Central memory CD8-positive, alpha-beta T cell (primary cell): ENCODE measurements at places on chromosomes 12 and 14.

GRCh38 chr12:50725011-50725942, 38.6 kb upstream of the ATF1 start:
- DNase-seq = no peak
- no peaks in the 10 kb centered on the region for H3K27me3 ChIP-seq
- H3K36me3 ChIP-seq = peaks cover 57% of the 10 kb centered on the region

DNA sequence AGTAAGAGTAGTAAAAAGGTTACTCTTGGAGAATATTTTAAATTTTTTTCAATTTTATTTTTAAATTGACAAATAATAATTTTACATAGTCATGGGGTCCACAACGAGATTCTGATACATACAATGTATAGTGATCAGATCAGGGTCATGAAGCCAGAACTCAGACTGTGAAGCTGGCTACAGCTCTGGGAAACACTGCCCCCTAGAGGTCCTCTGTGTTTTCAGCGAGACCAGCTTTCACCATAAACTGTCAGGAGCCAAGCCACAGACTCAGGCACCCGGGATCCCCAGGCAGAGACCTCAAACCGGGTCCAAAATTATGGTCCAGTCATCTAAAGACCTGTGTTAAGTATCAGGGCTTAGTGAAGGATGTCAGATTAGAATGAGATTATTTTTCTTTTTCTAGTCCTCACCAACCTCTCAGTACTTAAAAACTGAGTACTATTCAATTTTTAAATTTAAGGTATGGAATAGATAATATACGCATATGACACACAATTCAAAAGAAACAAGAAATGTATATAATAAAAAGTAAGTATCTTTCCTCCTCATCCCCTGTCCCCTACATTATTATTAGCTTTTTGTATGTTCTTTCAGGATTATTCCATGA, 397.1 kb downstream of the MDGA2 start:
- no peak overlapping the region for H3K27ac ChIP-seq
- H3K4me3 ChIP-seq = no peak overlapping the region
- H3K27me3 ChIP-seq = no peaks in the 10 kb centered on the region
- no peaks in the 10 kb centered on the region for H3K36me3 ChIP-seq

GRCh38 chr14:64080452-64080851, 213.7 kb downstream of the ESR2 start:
- H3K4me3 ChIP-seq = no peak overlapping the region
- no peaks in the 10 kb centered on the region for H3K27me3 ChIP-seq
- H3K4me1 ChIP-seq = no peaks in the 10 kb centered on the region
- no peak for DNase-seq

DNA sequence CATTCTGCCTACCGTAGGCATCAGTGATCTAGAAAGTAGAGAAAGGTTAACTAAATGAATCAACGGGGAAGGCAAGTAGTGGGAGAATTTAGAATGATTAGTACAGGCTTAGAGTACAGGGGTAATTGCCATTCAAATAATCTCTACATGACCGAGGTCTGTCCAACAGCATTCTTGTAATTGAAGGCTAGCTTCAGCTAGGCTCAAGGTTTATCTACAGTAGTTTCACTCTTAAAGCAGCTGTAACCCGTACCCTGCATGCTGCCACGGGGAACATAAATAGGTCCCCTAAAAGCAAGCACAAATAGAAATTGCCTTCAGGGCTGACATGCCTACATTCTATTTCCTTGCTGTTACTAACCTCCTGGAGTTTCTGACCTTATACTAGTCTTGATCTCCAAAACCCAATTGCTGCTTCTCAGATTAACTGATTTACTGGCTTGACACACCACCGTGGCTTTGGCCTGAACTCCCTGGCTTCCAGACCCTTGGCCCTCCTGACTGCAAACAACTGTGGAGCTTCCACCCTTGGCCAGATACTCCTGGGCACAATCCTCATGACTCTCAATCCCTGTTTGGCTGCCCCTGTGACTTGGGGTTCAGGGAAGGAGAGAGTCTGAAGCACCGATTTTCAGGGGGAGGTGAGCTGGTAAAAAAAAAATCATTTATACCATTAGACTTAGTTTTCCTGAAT, 242.1 kb upstream of the FOXN3 start:
- H3K4me3 ChIP-seq = no peak overlapping the region
- no peaks in the 10 kb centered on the region for H3K4me1 ChIP-seq
- H3K27ac ChIP-seq = no peak overlapping the region
- DNase-seq = no peak
- no peaks in the 10 kb centered on the region for H3K27me3 ChIP-seq
- no peaks in the 10 kb centered on the region for H3K36me3 ChIP-seq

GRCh38 chr12:111192647-111193046, 176.2 kb downstream of the PHETA1 start:
- no peaks in the 10 kb centered on the region for H3K4me1 ChIP-seq
- peaks cover 91% of the 10 kb centered on the region for H3K27me3 ChIP-seq
- no peak overlapping the region for H3K4me3 ChIP-seq

DNA sequence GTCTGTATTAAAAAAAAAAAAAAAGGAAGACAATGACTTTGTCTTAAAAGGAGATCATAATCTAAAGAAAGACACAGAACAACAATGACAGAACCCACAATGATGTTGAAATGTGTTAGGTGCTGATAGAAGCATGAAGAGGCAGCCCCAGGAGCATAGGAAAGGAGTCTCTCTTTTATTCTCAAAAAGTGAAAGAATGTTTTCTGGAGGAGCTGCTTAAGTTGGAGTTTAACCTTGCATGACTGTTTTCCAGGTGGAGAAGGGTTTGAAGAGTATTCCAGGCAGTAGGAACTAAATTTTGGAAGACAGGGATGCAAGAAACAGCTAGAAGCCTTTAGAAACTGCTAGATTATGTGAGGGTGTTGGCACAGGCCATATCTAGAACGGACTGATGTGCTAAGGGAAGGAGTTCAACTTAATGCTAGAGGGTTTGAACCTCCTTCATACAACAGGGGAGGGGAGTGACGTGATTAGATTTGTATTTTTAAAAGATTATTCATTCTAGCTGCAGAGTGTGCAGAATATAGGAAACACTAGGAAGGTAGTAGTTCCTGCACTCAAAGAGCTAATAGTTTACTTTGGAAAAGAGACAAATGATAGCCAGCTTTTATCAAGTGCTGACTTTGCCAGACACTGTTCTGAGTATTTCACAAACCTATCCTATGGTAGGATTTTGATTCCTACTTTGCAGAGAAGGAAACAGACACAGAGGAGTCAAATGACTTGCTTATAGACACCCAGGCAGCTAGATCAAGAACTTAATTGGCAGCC, 4.6 kb upstream of the RPL6 start:
- H3K36me3 ChIP-seq = peaks cover 13% of the 10 kb centered on the region
- peaks cover 14% of the 10 kb centered on the region for H3K4me1 ChIP-seq
- DNase-seq = no peak
- H3K27ac ChIP-seq = no peak overlapping the region
- H3K4me3 ChIP-seq = no peak overlapping the region
- no peaks in the 10 kb centered on the region for H3K27me3 ChIP-seq

DNA sequence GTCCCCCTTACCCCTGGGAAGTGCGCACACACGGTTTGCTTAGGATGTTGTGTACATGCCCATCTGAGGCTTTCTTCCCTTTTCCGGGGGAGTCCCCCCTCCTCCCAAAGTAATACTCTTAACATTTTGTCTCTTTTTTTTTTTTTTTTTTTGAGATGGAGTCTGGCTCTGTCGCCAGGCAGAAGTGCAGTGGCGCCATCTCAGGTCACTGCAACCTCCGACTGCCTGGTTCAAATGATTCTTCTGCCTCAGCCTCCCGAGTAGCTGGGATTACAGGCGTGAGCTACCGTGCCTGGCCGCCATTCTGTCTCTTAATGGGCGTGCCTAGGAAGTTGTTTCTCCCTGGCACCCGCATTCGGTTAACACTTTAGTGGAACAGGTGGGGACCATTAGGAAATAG, 4.5 kb upstream of the GMFB start:
- peaks cover 10% of the 10 kb centered on the region for H3K4me1 ChIP-seq
- peaks cover 8% of the 10 kb centered on the region for H3K27me3 ChIP-seq
- DNase-seq = no peak
- H3K27ac ChIP-seq = no peak overlapping the region
- peaks cover 10% of the 10 kb centered on the region for H3K36me3 ChIP-seq
- no peak overlapping the region for H3K4me3 ChIP-seq

DNA sequence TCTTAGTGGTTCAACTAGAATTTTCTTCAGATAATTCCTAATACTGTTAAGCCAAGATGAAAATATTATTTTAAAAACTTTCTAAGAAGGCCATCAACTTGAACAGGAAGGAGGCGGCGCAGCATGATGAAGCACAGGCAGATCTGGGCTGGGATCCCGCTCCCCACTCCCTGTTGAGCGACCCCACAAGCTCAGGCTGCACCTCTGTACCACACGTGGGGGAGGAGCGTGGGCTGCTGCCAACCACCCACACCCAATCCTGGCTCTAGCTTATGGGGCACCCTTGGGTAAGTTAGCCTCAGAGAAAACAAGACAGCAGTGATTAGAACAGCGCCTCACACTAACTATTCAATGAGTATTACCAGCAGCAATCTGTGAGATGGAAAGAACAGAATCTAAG, 6.0 kb downstream of the MTERF2 start:
- no peak overlapping the region for H3K4me3 ChIP-seq
- H3K27ac ChIP-seq = no peak overlapping the region
- H3K4me1 ChIP-seq = peaks cover 26% of the 10 kb centered on the region
- H3K36me3 ChIP-seq = peaks cover 4% of the 10 kb centered on the region
- DNase-seq = no peak

DNA sequence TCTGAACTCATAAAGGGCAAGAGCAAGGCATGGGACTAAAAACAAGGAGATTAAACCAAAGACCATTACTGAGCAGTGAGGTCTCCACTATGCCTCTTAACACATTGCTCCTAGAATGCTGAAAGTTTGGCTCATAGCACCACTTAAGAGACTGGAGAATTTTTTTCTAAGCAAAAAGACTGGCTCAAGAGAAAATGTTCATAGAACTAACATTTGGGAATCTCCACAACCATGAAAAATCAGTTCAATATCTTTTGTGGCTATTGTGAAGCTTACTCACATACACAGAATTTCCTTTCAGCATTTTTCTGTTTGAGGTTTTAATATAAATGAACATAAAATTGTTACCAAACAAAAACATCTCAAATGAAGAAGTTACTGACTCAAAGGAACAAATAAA, 255.8 kb downstream of the CCDC91 start:
- no peaks in the 10 kb centered on the region for H3K4me1 ChIP-seq
- no peak overlapping the region for H3K4me3 ChIP-seq
- H3K27me3 ChIP-seq = no peaks in the 10 kb centered on the region
- DNase-seq = no peak
- peaks cover 6% of the 10 kb centered on the region for H3K36me3 ChIP-seq

DNA sequence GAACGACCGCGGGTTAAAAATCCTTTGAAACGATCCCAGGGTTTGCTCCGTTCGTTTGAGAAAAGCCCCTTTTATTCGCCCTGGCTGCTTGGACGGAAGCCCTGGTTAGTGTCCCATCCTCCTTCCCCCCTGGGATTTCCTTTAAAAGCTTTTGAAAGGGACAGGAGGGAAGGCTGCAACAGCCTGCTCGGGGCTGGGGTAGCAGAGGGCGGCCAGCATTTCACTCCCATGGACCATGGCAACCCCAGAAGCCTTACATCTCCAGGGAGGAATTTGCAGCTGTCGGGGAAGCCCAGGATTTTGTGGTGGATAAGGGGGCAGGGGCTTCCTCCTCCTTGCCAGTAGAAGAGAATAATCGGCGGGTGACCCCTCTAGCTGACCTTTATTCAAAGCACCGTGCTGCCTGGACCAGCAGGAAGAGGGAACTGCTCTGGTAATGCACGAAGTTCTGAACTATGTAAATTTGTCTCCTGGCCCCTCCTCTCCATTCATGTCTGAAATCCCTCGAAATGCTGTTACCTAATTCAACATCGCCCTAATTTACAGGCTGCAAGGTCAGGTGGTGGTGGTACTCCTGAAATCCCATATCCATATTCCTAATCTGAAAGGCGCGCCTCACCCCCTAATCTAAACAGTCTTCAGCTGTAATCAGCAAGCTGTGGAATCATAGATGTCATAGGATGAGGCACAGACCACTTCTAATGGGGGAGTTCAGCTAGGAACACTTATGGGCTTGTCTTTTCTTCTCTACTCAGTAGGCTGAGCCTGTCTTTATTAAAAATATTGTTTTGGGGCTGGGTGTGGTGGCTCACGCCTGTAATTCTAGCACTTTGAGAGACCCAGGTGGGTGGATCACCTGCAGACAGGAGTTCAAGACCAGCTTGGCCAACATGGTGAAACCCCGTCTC, 1.0 kb upstream of the CLIP1 start:
- H3K4me1 ChIP-seq = peaks cover 18% of the 10 kb centered on the region
- no peaks in the 10 kb centered on the region for H3K27me3 ChIP-seq
- no peak for DNase-seq

- H3K36me3 ChIP-seq = no peaks in the 10 kb centered on the region
- no peak for DNase-seq
- no peaks in the 10 kb centered on the region for H3K27me3 ChIP-seq
- no peaks in the 10 kb centered on the region for H3K4me1 ChIP-seq
- no peak overlapping the region for H3K4me3 ChIP-seq
Measured at GRCh38 chr12:20696181-20696905, 1.2 kb downstream of the SLCO1C1 start.

- DNase-seq = no peak
- H3K27ac ChIP-seq = no peak overlapping the region
- peaks cover 56% of the 10 kb centered on the region for H3K27me3 ChIP-seq
- no peaks in the 10 kb centered on the region for H3K36me3 ChIP-seq
- peaks cover 12% of the 10 kb centered on the region for H3K4me1 ChIP-seq
Measured at GRCh38 chr12:55679691-55680090, 28.0 kb downstream of the ITGA7 start.

GRCh38 chr12:78580296-78580695, 284.3 kb upstream of the SYT1 start:
- no peaks in the 10 kb centered on the region for H3K4me1 ChIP-seq
- no peak overlapping the region for H3K27ac ChIP-seq
- H3K27me3 ChIP-seq = no peaks in the 10 kb centered on the region
- DNase-seq = no peak
